ENCODE measurements at places on chromosomes 13 and 19.

- no peak for DNase-seq
Observed at GRCh38 chr13:99797691-99798090, 173.9 kb downstream of the ZIC5 start.

GRCh38 chr13:41515491-41516139 lies 58.3 kb downstream of the RGCC start:
- no peak for DNase-seq

- peak; percentile 96 for DNase-seq
Observed at GRCh38 chr19:39833464-39834286, at the start of gene DYRK1B. Gene DYRK1B (minus strand): TSS chr19:39834162. CDS start chr19:39831867, 2,295 bp downstream.

DNA sequence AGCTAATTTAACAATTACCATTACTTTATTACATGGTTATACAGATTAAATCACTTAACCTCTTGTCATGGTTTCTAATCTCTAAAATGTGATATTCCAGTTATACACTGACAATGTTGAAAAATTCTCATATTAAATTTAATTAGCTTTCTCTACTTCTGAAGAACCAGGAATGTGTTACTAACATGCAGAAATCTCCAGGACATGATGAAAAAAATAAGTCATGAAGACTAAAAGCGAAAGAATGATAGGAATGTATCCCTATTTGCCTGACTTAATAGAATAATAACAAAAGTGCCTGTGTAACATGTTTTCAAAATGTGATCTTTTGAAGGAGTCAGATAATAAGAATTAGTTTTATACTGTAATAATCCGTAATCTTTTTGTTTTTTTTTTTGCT lies 2823.7 kb upstream of the PCDH20 start:
- no peak for DNase-seq

GRCh38 chr19:57171551-57172081 lies 4.3 kb upstream of the DUXA start:
- DNase-seq: peak; percentile 23

GRCh38 chr13:113744197-113745000 lies 14.6 kb upstream of the TMEM255B start:
- no peak for DNase-seq

Data from stimulated activated CD4-positive, alpha-beta T cell treated with anti-CD3 and anti-CD28 coated beads, Interleukin-15, amount 100 ng/mL, for 24 hours (primary cell).